ENCODE measurements at places on chromosomes 7 and 10. TPM values are rescaled to one million over a fixed set of nuclear protein-coding genes. Genes with fewer than 3 reads are reported as not detected.
A peak's percentile ranks its signal among the peaks of the same experiment; 100 is the strongest.

GRCh38 chr7:8125680-8126444 is 136.1 kb downstream of the ICA1 start:
- DNase-seq, result peak; percentile 17

GRCh38 chr10:72557362-72557761 is 68.5 kb downstream of the MICU1 start:
- no peak for DNase-seq

DNA sequence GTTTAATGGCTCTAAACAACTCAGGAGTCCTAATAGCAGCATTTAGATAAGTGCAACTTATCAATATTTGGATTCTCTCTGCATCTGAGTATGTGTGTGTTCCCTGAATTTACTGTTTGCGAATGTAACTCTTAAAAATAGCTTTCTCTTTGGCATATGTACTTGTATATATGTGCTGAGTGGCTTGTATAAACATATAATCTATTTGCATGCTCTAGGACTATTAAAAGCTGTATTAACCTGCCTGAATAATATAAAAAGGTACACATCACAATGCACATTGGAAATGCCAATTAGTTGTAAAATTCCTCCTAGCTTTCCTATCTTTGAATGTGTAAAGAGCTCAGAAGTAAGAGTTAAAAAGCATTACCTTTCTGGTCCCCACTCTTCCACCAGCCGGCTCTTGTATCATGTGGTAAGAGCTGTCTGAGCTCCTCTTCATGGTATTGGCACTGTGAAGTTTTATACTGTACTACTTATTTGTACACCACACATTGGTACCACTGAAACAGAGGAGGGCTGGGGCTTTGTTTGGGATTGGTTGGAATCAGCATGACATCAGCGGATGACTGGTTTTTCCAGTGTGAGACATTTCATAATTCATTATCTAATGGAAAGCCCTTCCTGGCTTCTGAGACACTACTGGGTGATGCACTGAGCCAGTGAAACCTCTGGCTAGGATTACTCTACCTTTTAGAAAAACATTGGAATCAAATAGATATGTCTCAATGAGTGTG is at the start of gene INHBA:
INHBA (minus strand) TSS at position 456 of the 737 bp plus-strand sequence. CDS start 2,716 bp downstream, outside the sequence.
- no peak for DNase-seq

GRCh38 chr10:32972460-32972859 is 14.4 kb upstream of the ITGB1 start:
- DNase-seq, result no peak

LIPK gene
- not detected for polyA plus RNA-seq

SDK1 gene
- polyA plus RNA-seq, result 6.4 TPM

GRCh38 chr7:8881916-8882315 is 448.5 kb downstream of the NXPH1 start:
- no peak for DNase-seq

AQP1 gene
- polyA plus RNA-seq, result 81.6 TPM

GRCh38 chr10:127117125-127117524 is 79.3 kb downstream of the INSYN2A start:
- peak; percentile 39 for DNase-seq

GJD4 gene
- polyA plus RNA-seq, result 0.09 TPM

- no peak for DNase-seq
Measured at GRCh38 chr7:114942446-114943175, 20.7 kb downstream of the MDFIC start.

PRSS37 gene
- polyA plus RNA-seq, result 0.34 TPM

DNA sequence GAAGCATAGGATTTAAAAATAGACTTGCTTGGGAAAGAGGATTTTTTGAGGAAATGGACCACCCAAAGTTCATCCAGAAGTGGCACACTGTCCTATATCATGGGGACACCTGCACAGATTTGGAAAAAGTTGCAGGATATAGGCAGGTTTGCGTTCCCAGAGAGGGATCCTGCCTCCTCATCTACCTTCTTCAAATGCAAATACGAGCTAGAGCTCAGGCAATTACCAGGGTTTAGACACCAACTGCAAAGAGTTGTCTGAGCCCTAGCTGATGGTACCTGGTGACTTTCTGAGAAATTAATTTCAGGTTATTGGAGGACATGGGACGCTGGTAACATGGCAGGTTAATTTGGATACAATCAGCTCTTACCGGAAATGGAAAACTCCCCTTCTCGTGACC is 423.7 kb upstream of the MTPN start:
- DNase-seq, result no peak

DNA sequence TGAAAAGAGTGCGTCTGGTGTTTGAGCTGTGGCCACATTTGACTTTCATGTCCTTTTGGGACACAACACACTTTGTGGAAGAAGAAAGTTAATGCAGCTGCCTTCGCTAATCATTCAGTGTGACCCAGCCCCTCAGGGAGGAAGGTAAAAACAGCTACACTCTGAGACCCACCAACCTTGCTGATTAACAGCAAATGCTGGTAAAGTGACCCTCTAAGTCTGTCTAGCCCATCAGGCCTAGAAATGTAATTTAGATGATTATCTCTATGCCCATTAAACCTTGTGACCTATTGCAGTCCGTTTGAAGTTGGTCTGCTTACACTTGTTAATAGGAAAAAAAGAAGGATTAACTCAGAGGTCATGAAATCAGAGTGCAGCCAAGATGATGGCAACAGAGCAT is 161.9 kb upstream of the WNT16 start:
- no peak for DNase-seq

DNA sequence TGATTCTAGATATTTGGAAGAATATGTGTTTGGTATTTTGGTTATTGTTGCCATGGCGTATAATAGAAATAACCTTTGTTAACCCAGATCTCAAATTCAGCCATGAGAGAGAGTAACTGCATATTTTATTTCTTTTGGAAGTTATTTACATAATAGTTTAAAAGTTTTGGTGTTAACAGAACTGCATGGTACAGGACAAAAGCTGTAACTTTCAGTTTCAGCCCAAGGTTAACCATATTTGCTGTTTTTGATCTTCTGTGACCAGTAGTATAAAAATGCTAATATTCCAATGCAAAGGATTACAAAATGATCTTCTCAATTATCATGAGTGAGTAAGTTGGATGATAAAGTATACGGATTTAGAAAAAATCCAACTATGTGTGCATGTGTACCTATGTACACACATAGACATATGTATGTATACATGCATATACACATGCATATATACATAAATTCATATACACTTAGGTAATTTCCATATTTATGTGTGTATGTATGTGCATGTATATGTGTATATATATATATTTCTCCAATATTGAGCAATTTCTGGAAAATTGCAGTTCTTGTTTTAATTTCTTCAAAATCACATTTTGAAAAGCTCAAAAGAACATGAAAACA is 38.0 kb upstream of the PIP4K2A start:
- DNase-seq, result no peak

DNA sequence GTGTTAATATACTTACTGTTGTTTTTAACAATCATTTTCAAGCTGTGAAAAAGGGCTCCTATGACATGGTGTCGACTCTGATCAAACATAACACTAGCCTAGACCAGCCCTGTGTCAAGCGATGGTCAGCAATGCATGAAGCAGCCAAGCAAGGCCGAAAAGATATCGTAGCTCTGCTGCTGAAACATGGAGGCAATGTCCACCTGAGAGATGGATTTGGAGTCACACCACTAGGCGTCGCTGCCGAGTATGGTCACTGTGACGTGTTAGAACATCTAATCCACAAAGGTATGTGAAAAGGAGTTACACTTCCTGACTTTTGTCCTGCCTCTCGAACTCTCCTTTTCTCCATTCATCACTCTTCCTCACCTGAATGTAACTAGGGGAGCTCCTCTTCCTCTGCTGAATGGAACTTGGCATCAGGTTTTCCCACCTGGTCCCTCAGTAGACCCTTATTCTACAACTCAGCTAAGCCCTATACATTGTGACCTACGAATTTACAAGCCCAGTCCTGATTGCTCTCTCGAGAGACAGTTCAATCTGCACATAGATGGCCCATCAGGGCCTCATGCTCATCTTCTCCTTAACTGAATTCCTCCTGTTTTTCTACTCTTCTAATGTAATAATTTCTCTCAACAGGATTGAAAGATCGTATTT is 23.0 kb downstream of the ASB15 start:
- no peak for DNase-seq

- DNase-seq, result no peak
Measured at GRCh38 chr7:53070883-53071282, 35.5 kb downstream of the POM121L12 start.

DNA sequence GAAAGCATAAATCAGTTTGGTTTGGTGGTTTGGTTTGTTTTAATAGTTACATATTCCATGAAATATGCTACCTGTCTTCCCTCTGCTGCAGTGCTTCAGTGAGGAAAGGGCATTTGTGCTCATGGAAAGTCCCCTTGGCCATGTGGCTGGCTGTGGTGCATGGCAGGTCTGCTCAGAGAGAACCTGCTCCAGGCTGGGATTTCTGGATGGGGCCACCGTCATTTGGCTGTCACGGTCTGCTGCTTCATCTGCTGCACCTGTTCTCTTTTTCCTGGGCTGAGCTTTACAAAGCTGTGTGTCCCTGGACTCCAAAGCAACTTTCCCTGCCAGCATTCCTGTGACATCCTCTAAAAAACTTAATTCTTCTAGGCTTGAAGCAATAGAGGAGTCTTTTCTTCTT is 8.9 kb downstream of the CDK14 start:
- DNase-seq, result no peak

DNA sequence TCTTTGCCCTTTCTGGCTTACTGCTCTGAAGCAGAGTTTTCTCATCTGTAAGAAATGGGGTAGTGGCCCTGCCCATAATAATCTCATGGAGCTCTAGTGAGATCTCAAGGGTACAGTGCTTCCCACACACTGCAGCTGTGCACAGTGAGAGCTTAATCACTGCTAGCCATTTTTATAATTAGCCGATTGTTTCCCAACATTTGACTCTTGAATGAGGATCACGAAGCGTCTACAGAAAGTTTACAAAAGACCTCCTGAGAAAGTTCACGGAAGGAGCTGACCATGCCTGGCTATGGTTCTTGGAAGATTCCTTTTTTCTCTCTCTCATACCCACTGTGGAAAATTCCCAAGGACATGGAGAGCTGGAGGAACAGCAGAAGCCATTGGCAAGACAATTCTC is 70.4 kb downstream of the FAM171A1 start:
- DNase-seq, result no peak

CPVL gene
- 333 TPM for polyA plus RNA-seq

- DNase-seq, result no peak
Measured at GRCh38 chr10:21272643-21273399, 252.7 kb downstream of the SKIDA1 start.

GRCh38 chr10:21150166-21150565 is 253.1 kb upstream of the NEBL start:
- no peak for DNase-seq

ENKUR gene
- 2.6 TPM for polyA plus RNA-seq

DNA sequence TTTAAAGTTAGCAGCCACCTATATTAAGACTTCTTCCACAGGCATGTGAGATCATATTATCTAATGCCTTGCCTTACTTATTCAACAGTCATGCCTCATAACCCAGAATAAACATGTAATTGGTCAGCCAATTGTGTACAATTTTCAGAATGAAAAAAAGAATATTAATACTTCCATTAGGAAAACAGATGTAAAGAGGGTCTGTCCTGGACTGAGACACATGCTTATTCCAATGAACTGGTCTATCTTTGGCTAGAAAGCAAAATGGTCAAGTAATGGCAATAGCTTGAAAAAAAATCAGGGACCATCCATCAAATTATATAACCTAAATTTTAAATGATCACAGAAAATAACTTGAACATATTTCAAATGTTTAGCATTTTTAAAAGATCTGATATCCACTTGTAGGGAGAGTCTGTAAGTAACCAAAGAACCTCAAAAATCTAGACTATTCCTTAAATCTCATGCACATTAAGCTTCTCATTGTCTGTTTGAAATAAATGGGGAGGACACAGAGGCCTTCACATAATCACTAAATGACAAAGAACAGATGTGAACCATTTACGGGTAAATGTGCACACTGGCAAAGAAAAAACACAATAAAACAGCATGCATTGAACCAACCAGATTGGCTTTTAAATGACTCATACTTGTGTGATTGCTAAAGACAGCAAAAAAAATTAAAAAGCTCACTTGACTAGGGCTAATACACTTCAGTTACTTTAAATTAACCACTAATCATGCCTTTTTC is 568.8 kb upstream of the PCDH15 start:
- no peak for DNase-seq

- no peak for DNase-seq
Measured at GRCh38 chr10:78367751-78368150, 334.1 kb downstream of the RPS24 start.

DNA sequence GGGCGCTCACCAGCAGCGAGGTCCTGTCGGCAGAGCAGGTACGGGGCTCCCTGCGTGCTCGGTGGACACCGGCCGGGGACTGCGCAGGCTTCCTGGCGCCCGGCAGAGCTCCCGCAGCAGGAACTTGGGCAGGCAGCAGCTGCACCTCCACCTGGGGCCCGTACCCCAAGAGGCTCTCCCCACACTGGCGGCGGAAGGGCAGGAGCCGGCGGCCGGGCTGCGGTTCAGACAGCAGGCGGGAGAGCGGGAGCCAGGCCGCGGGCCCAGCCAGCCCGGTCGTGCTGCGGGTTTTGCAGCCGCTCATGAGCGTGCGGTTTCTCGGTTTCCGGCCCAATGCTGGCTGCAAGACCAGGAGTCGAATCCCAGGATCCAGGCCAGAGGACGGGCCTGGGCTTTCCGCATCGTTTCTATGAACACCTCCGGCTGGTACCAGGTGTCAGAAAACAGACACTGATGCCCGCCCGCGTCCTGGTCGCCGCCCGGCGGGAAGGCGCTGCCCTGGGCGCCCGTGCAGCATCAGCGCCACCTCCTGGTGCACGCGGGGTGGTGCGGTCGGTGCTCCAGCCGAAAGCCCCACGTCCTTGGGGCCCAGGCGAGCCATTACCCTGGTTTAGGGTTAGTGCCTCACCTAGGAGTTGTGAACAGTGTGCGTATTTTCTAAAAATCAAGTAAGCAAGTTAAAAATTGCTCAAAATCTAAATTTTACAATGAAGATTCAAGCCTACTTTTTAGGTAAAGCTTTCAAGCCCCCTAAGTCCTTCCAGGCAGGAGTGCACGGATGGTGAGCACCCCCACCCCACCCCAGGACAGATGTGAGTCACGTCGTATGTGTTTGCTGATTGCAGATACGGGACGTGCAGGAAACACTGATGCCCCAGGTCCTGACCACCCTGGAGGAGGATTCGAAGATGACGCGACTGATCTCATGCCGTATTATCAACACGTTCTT is 47.4 kb upstream of the PRKAR1B start:
- peak; percentile 27 for DNase-seq

- DNase-seq, result no peak
Measured at GRCh38 chr7:129886167-129886817, 66.5 kb downstream of the UBE2H start.

GRCh38 chr7:138705167-138705566 is 4.0 kb upstream of the SVOPL start:
- DNase-seq, result no peak

GRCh38 chr7:41118486-41118885 is 584.4 kb downstream of the INHBA start:
- DNase-seq, result no peak

- peak; percentile 83 for DNase-seq
Measured at GRCh38 chr7:95596198-95597063, at the start of gene PDK4. Gene PDK4 (minus strand): TSS chr7:95596516. CDS start chr7:95596293, 223 bp downstream.

FRAT2 gene
- polyA plus RNA-seq, result 26.0 TPM

DNA sequence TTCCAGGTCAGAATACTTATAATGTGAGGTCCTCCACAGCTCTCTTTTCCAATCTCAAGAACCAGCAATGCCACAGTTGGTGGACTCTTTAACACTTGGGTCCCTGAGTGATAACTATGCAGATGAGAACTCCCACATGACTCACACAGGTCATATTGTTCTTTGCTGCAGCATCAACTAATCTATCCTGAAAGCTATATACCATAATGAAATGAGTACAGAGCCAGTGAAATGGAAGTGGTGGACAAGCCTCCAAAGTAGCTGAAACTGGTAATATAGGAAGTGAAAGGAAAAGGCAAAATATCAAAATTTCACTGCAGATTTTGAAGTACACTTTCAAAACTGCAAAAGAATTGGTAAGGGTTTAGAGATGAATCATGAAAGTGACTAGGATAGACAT is 45.6 kb downstream of the SORCS1 start:
- DNase-seq, result no peak

NPY4R2 gene
- polyA plus RNA-seq, result 0.79 TPM

Measured in large intestine (tissue), 12 donors.